Heart right ventricle (tissue), 16 donors: ENCODE measurements at places on chromosomes 2 and 18.

- DNase-seq: no peak
Observed at GRCh38 chr2:192162392-192163042, 32.2 kb downstream of the TMEFF2 start.

GRCh38 chr18:8703781-8704301 lies 1.5 kb upstream of the MTCL1 start:
- DNase-seq: no peak

DNA sequence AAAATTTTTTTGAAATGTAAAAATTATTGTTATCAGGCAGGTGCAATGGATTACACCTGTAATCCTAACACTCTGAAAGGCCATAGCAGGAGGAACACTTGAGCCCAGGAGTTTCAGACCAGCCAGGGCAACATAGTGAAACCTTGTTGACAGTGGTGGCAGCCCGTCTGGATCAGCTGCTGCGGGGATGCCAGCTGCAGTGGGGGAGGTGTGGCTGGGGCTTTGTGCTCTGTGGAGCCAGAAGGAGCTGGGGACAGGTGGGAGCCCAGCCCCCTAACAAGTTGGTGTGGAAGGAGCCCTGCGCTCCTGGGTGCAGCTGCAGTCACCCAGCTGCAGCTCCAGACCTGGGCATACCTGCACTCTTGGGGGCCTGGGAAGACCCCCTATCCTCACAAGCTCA lies 182.4 kb upstream of the MC4R start:
- no peak for DNase-seq

DNA sequence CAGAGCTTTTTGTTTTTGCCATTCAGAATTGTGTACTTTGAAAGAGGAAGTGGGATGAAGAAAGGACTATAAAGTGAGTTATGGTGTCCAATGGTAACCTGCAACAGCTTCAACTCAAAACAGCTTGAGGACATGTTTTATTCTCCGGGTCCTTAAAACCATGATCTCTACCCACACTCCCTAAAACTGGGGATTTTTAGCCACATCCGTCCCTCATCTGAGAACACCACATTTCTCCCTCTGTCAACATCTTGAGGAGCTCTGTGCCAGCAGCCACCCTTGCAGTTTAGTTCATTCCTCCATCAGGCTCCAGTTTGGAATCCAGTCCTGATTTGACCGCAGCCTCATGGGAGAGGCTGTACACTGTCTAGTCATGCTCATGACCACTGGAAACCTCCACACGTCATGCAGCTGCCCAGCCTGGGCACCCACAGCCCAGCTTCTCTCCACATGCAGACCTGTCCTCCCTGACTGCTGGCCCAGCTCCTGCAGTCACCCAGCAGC lies 62.6 kb downstream of the C18orf63 start:
- DNase-seq: no peak

DNA sequence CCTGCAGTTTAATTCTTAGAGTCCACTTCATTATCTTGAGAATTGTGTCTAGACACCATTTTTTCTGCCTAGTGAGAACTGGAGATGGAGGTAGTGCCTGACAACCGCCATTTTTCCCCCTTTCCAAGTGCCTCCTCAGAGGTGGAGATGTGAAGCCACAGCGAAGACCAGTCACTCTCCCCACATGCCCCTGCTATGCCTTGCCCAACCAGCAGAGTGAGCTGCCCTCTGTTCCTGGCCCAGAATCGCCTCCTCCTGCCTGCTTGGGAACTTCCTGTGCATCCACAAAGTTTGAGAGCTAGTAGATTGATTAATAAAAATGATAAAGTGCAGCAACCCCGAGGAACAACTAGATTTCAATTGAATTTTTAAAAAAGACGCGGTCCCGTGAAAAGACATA lies 123.3 kb downstream of the CLIP4 start:
- no peak for DNase-seq

GRCh38 chr2:187580462-187581124 lies 26.4 kb upstream of the TFPI start:
- no peak for DNase-seq

DNA sequence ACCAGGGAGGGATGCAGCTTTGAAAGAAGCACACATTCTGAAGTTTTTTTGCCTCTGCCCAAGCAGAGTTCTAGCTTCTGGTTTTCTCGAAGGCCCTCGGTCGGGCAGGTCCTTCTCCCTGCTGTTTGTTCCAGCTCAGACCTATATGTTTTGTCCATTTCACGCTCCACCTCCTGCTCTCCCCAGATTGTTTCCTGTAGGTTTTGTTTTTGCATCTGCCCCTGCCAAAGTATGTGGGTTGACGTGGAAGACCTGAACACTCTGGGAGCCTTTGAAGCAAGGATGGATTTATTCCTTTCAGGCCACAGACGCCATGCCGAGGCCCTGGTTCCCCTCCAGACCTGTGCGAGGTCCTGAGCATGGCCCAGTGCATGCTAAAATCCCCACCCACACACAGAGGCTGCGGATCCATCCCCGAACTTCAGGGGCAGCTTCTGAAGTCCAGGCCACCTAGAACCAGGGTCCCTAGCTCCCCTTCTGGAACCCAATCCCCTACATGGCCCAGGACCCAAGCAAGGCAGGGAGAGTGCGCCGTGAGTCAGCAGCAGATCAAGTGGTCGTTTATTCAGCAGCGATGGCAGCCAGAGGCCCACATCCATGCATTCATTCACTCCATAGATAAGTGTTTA lies 205.4 kb downstream of the KLHL29 start:
- no peak for DNase-seq

DNA sequence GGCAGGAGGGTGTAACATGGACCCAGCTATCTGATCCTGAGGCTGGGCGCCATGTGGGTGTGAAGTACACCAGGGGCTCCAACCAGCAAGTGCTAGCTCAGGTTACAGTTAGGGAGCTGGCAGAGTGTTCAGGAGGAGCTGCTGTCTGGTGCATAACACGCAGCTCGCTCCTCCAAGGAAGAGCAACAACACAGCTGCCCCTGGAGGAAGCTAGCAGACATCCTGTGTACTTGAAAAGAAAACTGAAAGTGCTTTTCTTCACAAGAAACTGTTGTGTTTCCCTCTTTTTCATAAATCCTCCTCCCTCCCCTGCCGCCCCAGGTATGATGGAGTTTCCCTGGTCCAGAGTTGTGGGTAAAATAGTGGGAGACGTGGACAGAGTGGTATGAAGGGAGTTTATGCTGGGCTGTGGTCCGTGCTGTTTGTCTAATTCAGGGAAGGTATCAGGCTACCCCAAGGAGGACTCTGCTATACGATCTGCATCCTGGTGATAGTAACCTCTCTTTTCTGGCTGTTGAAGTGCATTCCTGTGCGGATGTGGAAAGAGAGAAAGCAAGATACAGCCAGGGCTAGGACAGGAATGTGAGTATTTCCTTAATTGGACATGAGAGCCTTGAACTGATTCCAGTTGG lies 6.1 kb upstream of the LBH start:
- DNase-seq: peak; percentile 59

DNA sequence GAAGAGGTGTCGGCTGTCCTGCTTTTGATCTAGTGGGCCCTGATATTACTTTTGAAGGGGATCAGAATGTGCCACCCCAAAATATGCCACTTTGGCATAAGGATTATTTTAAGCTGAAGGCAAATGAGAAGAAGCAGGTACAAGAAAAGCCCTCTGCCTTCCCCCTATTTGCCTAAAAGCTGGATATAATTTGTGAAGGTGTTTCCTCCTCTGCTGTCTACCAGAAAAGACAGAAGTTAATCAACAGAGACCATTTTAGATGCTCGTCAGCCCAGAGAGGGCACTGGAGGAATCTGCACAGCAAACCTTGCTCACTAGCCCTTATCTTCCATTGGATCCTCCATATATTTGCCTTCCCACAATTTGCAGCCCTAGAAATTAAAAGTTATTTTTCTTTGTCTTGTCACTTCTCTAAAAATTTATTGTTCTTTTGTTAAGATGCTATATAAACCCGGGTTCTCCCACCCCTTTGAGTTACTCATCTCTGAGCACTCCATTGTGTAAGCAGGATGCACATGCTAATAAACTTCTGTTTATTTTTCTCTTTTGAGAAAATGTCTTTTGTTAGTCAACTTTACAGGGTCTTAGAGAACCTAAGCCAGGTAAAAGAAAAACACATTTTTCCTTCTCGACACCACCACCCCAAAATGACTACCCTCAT lies 163.2 kb upstream of the SLC1A4 start:
- no peak for DNase-seq

- peak; percentile 76 for DNase-seq
Observed at GRCh38 chr18:59899298-59900221, at the start of gene PMAIP1. Gene PMAIP1, plus strand, starts transcription at chr18:59899996. Its CDS starts 182 bp downstream, at chr18:59900178.

DNA sequence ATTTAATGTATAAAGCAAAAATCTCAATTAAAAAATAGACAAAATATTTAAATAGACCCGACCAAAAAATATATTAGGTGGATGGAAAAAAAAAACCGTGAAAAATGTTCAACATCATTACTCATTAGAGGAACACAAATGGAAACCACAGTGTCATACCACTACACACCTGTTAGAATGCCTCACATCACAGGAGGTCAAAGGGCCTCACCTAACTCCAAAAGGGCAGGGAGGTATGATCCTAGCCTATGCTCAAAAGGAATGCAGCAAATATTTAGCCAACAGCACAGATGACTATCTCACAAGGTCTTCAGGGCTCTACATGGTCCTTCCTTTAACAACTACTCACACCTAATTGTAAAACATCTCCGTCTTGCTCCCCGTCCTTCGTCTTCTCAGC lies 185.5 kb upstream of the SETBP1 start:
- no peak for DNase-seq

DNA sequence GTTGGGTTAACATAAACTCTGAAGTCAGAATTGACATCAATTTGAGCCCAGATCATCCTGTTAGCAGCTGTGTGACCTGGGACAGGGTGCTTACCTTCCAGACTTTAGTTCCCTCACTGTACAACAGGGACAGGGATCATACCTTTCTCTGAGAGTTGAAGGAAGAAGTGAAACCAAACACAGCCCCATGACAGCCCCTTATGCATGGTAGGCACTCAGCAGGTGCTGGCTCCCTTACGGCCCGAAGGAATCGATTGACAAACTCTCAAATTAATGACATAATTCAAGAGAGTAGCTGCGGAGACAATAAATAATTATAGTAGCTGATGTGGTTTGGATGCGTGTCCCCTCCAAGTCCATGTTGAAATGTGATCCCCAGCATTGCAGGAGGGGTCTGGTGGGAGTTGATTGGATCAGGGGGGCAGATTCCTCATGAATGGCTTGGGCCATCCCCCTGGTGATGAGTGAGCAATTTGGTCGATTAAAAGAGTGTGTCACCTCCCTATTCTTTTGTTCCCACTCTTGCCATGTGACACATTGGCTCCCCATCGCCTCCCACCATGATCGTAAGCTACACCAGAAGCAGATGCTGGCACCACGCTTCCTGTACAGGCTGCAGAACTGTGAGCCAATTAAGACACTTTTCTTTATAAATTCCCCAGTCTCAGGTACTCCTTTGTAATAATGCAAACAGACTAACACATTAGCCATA lies 72.4 kb downstream of the ODC1 start:
- DNase-seq: no peak

GRCh38 chr2:2523461-2524347 lies 192.6 kb upstream of the MYT1L start:
- DNase-seq: no peak
